Activated CD4-positive, alpha-beta T cell treated with anti-CD3 and anti-CD28 coated beads, Interleukin-2, amount 50 U/mL, for 4 hours (primary cell): ENCODE measurements at places on chromosomes 3 and 15.
A peak's percentile ranks its signal among the peaks of the same experiment; 100 is the strongest.

GRCh38 chr3:901953-902778, 190.7 kb upstream of the CNTN6 start:
- DNase-seq = no peak

DNA sequence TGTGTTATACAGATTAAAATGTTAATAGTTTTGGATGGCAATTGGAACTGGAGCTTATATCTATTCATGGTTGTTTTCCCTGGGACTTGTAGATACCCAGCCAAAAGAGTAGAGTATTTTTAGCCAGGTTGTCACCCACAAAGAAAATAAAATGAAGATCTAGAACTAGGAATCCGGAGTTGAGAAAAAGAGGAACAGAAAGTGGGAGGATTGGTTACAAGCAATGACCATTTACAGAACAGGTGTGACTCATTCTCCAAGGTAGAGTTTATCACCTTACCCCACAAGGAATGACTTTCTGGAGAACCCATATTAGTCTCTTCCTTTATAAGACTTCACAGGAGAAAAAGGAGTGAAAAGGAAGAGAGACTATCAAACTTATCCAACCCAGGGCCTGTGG, 99.8 kb downstream of the TMEM108 start:
- DNase-seq = no peak

DNA sequence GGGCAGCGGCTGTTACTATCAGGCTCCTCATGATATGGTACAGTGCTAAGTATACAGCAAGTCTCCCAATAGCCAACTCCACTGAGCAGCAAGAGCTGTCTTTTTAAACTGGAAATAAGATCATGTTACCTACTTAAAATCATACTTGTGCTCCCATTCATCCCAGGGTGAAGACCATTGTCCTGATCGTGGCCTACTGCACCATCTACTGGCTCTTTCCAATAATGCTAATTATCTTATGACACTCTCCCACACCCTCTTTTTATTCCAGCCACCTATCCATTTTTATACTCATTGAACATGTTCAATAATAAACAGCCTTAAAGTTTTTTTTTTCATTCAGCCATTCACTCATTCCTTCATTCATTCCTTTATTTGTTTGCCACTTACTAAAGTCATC, 117.7 kb downstream of the GBE1 start:
- no peak for DNase-seq

GRCh38 chr3:66439666-66440344, 61.0 kb downstream of the LRIG1 start:
- no peak for DNase-seq

- no peak for DNase-seq
These were observed 73.5 kb downstream of the VGLL4 start for GRCh38 chr3:11570251-11570650.

DNA sequence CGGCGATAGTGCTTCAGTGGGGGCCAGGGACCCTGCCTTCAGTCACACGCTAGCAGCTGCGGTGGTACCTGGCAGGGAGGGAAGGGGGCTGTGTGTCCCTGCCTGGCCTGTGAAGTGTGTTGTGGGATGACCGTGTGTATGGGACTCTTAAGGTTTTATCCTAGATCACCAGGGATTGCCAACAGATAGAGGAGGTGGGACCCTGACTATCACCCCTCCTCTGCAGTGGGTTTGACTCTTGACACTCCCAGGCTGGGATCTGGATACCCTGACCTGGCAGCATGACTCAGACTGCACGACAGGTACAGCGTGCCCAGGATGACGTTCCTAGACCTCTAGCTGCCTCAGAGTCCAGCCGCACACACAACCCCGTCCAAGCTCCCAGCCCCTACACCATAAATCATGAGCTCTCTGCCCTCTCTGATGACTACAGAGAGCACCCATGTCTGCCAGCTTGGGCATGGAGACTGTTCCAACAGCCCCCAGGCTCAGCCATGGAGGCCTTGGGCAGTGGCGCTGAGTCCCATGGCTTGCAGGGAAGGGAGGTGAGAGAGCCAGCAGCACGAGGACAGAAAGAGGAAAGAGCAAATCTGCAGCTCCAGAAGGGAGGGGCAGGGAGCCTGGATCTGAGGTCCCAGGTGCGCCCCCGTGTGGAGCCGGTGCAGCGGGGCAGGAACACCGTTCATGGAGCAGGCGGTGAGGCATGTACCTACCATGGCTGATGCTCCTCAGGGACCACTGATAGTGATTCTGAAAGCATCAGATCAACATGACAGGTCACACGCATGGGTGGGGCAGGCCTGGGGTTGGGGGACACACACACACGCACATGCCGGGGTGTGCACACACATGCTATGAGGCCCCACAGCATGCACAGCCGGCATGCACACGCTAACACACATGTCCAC, 71.0 kb downstream of the ADAMTS7 start:
- DNase-seq = peak; percentile 26

DNA sequence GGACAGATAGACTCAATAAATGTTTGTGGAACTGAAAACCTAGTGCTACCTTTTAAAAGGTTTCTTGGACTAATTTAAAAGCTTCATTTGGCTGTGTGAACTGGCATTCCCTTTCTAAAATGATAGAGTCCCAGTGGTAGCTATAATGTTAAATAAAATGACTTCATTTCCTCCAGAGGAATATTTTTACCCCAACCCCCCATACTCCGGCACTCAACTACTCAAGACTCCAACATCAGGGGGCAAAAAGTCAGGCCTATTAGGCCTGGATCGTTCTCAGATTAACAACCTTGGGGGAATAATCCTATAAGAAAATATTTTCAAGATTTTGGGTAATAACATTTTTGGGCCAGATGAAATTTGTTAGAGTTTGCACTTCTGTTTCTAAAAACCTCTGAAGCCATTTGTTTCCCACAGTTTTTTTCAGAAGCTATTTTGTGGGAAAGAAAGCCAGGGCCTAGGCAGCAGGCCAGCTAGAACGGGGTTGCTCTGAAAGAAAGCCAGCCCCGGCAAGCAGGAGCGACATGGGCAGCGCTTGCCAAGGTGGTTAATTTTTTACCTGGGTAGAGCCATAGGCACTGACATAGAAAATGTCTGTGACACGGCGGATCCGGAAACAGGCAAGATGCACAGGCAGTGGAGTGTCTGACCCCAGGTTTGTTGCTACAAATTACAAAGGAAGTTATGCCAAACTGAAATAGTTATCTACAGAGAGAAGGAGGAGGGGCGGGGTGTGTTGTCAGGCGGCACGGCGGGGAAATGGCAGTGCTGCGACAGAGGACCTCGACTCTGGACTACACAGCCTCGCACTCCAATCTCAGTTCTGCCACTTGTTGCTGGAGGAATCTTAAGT, 84.6 kb downstream of the MAGI1 start:
- DNase-seq = no peak

DNA sequence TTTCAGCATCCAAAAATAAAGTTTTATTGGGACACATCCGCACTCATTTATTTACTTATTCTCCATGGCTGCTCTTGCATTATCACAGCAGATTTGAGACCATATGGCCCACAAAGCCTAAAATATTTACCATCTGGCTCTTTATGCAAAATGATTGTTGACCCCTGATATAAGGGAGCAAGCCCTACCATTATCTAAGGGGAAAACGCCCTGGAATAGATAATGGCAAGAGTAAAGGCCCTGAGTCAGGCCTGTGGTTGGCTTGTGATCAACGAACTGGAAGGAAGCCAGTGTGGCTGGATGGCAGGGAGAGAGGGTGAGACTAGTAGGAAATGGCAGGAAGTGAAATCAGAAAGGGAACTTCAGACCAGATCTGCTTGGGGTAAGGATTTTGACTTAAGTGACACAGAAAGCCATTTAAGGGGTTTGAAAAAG, 24.6 kb upstream of the DMXL2 start:
- no peak for DNase-seq

- DNase-seq = peak; percentile 19
These were observed 68.0 kb downstream of the FNDC3B start for GRCh38 chr3:172107403-172107802.

- DNase-seq = peak; percentile 93
These were observed 2.6 kb upstream of the TIGIT start for GRCh38 chr3:114290911-114291901.

DNA sequence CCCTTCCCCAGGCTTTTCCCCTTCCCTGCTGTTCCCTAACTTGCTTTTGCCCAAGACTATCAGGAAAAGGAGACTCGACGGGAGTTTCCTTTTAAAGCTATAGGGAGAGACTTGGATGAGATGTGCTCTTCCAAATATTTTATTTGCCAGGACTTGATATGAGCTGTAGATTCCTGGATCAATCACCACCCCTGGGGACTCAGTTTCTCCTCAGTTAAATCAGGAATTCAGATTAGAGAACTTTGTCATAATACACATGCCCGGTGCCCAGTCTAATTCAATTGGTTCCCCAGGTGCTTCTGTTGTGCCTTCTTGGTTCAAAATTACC, 46.6 kb downstream of the SMAD6 start:
- DNase-seq = no peak

DNA sequence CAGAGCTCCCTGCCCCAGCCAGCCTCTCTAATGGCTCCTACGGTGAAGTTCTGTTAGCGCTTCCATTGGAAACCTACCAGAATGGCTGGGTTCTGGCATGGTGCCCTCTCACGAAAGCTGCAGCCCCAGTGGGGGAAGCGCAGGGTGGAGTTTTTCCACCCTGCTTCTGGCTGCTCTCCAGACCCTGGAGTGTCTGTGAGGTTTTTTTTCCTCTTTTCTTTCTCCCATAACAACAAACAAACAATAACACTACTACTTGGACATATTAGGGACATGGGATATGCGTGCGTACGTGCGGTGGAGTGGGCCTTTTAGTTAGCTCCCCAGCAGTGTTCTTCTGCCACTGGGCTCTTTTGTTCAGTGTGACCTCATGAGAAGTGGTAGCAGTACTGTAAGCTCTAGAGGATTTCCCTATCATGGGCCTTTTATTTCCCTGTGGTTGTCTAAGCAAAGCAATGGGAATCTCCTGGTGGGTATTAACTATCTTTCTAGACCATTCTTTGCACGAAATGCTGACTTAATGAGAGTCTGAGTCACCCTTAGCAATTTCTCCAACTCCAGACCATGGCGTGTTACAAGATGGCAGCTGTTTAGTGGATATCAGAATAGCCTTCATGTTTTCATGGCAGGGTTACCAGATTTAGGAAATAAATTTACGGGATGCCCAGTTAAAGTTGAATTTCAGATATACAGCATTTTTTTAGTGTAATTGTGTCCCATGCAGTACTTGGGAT, 161.9 kb downstream of the FNDC3B start:
- DNase-seq = no peak

- no peak for DNase-seq
These were observed 60.5 kb downstream of the DNASE1L3 start for GRCh38 chr3:58150130-58150809.

DNA sequence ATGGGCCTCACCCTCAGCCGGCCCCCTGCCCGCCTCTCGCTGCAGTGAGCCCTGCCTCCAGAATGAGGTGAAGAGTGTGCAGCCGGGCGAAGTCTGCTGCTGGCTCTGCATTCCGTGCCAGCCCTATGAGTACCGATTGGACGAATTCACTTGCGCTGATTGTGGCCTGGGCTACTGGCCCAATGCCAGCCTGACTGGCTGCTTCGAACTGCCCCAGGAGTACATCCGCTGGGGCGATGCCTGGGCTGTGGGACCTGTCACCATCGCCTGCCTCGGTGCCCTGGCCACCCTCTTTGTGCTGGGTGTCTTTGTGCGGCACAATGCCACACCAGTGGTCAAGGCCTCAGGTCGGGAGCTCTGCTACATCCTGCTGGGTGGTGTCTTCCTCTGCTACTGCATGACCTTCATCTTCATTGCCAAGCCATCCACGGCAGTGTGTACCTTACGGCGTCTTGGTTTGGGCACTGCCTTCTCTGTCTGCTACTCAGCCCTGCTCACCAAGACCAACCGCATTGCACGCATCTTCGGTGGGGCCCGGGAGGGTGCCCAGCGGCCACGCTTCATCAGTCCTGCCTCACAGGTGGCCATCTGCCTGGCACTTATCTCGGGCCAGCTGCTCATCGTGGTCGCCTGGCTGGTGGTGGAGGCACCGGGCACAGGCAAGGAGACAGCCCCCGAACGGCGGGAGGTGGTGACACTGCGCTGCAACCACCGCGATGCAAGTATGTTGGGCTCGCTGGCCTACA, 8.5 kb downstream of the GRM2 start:
- no peak for DNase-seq

GRCh38 chr3:32305361-32305876, 66.9 kb downstream of the CMTM8 start:
- no peak for DNase-seq

- DNase-seq = no peak
These were observed 22.8 kb downstream of the USF3 start for GRCh38 chr3:113673593-113673992.

GRCh38 chr3:178397836-178398235, 138.4 kb upstream of the KCNMB2 start:
- no peak for DNase-seq

DNA sequence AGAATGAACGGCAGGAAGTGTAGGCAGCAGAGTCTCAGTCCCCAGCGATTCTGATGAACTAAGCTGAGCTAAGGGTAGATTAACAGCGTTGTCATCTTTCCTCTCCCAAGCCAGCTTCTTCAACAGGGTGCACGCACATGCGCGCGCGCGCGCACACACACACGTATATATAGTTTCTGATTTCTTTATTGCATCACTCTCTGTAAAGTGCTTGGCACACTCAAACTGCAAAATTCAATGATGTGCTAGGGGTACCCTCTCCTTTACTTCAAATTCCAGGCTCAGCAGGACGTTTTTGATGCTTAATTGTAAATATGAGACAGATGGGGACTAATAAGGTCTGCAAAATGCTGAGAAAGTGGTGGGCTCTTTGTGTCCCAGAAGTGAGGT, 26.1 kb upstream of the VPS8 start:
- no peak for DNase-seq

DNA sequence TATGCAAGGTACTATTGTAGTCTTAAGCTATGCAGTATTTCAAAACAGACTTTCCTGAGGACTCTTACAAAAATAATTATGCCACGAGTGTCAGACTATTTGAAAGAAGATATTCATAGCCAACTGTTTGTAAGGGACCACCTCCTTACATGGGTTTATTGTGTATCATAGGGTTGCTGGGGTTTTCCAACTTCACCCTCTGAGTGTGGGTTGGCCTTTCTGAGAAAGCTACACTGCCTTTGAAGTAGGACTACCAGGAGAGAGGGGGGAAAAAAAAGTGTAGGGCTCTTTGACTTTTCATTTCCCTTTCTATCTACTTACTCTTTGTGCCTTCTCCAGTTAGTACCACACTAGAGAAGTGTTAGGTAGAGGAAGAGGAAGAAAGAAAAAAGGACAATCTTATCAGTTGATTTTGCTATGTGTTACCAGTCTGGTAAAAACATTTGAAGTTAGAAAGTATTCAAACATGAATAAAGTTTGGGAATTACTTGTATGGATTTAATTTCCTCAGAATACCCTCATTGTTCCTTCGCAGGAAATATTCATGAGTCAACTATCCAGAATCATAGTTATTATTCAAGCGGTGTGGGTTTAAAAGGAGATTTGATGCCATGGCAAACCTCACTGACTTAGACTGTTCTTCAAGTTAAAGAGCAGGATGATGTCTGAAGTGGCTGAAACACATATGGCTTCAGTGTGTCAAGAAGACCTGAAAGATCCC, 329.3 kb upstream of the THBS1 start:
- no peak for DNase-seq

- DNase-seq = no peak
These were observed 569.0 kb downstream of the TUSC7 start for GRCh38 chr3:117278424-117279190.

GRCh38 chr3:48614044-48614443, 4.6 kb upstream of the UQCRC1 start:
- no peak for DNase-seq
